ENCODE measurements at places on chromosomes 16 and 17.

DNA sequence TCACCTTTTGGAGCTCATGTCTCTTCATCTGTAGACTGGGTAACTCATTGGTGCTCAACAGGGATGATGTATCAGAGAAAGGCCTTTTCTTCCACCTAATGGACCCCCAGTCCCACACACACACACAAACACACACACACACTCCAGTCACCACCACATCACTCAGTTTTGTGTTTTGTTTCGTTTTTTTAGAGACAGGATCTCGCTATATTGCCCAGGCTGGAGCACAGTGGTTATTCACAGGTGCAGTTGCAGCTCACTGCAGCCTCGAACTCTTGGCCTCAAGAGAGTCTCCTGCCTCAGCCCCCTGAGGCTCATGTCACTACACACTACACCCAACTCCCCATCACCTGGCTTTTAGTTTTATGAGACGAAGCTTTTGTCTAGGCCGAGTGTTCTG lies 55.6 kb downstream of the SF3B3 start:
- DNase-seq: no peak

- DNase-seq: no peak
Measured at GRCh38 chr17:76524598-76525512, 12.7 kb downstream of the CYGB start.

DNA sequence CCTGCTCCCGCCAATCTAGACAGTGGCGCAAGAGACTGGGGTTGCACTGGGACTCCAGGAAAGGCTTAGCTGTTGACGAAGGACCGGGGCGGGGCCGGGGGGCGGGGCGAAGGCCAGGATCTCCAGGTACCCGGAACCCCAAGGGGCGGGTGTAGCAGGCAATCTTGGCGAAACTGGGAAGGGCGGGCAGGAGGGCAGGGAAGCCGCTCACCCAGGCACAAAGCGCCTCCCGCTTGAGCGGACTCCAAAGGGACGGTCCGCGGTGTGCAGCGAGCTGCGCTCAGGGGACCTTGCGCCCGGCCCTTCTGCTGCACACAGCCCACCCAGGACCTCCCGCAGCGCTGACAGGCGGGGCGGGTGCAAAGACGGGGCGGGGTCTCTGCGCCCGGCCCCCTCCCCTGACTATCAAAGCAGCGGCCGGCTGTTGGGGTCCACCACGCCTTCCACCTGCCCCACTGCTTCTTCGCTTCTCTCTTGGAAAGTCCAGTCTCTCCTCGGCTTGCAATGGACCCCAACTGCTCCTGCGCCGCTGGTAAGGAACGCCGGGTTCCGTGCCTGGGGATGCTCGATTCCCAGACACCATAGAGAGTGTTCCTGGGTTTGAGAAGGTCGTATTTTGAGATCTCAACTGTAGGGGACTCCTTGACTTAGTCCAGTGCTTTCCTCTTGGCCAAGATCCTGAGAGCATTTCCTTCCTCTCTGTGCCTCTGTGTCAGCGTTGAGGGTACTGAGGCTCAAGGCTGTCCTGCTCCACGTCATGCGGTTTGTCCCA lies at the start of gene MT1F:
Gene MT1F (plus strand): TSS at position 405 of the 772 bp plus-strand sequence. CDS start 100 bp downstream, at position 505.
- DNase-seq: no peak

DNA sequence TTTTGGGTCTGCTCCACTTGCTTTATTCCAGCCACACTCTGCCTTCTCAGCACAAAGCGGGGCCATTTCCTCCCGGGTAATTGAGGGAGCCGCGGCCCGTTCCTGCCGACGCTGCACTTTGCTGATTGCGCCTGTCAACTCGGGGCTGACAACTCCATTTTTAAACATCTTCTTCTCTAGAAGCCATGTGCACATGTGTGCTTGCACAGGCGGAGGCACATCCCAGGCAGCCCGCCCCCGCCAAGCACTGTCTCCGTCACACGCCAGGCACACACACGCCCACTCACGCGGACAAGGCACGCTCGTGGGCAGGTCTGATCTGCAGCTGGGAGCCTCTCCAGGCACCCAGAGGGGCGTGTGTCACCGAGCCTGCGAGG lies 63.2 kb downstream of the ENGASE start:
- DNase-seq: no peak

DNA sequence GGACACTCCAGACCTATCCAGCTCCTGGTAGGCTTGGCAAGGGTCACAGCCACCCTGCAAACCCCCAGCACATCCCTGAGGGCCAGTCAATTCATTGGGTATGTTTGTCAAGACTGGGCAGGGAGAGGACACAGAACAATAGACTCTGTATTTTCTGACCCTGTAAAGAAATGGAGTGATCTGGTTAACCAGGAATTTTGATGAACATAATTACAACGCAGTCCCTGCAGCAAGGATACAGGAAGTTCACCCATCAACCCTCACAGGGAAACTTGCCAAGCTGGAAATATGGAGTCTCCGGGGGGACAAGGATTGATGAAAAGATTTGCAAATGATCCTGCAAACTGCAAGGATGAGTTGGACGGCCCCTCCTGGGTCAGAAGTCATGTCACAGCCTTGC lies 126.1 kb upstream of the RCVRN start:
- DNase-seq: no peak

GRCh38 chr16:30628628-30629540 lies 18.7 kb upstream of the ZNF689 start:
- peak; percentile 87 for DNase-seq

DNA sequence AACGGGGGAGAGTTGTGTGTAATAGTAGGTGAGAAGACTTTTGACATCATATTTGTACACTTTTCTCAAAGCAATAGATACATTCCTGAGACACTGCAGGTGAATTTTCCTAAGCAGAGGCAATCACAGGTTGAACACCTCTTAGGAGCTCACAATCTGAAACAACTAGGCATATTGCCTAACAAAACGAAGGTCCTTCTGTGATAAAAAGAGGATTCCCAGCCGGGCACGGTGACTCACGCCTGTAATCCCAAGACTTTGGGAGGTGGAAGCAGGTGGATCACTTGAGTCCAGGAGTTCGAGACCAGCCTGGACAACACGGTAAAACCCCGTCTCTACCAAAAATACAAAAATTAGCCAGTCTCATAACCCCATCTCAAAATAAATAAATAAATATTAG lies 17.4 kb downstream of the NXN start:
- no peak for DNase-seq

DNA sequence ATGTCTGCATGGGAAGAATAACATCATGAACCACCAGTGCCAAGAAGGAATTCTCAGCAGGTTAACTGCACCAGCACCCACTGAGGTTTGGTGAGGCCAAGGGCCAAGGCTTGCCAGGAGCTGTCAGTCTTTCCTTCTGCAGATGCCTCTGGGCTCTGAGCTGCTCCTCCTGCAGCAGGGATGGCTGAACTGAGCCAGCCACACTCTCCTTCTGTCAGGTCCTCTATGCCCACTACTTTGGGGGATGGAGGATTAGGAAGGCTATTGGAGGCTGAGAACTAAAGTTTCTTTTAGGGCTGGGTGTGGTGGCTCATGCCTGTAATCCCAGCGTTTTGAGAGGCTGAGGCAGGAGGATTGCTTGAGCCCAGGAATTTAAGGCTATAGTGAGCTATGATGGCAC lies 71.6 kb downstream of the PLXDC1 start:
- no peak for DNase-seq

GRCh38 chr17:28330671-28331070 lies 4.6 kb downstream of the IFT20 start:
- DNase-seq: no peak

GRCh38 chr16:79543219-79543618 lies 57.3 kb downstream of the MAF start:
- no peak for DNase-seq

Measured in stimulated activated CD4-positive, alpha-beta T cell treated with anti-CD3 and anti-CD28 coated beads, TNF-alpha, amount 100 ng/mL, for 48 hours (primary cell).